GM04504 (cell line): ENCODE measurements at places on chromosomes 1 and 21.

GRCh38 chr21:44699502-44700001 lies 2.6 kb downstream of the KRTAP10-12 start:
- no peak for DNase-seq

GRCh38 chr1:9442278-9442846 lies 96.9 kb upstream of the SLC25A33 start:
- no peak for DNase-seq

GRCh38 chr1:164772635-164773034 lies 213.7 kb downstream of the PBX1 start:
- peak; percentile 84 for DNase-seq

DNA sequence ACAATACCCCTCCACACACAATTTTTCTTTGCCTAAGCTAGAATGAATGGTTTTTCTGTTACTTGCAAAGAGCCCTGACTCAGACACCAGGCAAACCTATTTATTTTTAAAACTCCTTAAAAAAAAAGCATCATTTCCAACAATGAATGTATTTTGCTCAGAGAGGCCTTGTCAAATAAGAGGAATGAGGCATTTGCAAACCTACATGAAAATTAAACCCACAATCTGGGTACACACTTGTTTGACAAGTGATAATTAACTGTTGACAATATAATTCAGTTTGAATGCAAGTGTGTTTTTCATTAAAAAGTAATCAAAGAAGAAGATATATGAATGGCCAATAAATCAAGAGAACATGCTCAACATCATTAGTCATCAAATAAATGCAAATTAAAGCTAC lies 339.5 kb downstream of the PTPRU start:
- DNase-seq = no peak

DNA sequence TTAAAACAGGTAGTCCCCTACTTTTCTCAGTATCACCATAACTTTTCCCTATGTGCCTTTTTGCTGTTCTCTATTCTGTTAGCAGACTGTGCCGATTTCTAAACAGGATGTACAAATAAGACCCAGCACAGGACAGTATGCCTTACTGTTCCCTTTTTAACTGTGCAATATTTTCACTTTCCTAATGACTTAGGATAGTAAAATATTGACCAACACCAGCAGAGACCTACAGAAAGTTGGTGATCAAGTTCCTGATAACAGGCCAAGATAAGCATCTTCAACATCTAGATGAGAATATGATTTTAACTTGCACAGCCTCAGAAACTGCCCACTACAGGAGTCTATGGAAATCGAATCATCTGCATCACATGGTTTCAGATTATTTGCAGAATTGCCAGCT lies 42.0 kb downstream of the ADSS2 start:
- DNase-seq = no peak

- no peak for DNase-seq
Observed at GRCh38 chr21:35644523-35644922, 415.8 kb downstream of the SETD4 start.

DNA sequence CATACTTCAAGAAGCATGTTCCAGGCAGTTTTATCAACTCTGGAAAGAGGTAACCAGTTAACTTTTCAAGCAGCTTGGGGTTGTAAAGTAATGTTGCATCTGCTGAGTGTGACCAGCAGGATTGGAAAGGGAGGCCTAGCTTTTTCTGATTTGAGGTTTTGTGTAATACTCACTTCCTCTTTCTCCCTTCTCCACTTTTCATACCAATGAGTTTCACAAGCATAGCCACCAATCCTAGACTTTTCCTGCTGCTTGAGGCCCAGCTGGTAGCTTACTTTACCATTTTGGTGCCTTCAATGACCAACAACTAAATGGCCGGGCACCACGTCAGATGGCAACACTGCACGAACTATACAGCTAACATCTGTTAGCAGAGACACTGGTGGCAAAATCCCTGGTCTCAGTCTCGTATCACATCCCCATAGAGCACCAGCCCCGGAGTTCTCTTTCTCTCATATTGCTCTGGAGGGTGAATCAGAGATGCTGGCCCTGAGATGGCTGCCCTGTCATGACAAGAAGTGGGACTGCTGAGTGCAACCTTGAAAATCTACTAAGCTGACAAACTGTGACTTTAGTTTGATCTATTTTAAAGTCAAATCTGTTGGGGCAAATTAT lies 14.8 kb upstream of the GPR88 start:
- DNase-seq = no peak

DNA sequence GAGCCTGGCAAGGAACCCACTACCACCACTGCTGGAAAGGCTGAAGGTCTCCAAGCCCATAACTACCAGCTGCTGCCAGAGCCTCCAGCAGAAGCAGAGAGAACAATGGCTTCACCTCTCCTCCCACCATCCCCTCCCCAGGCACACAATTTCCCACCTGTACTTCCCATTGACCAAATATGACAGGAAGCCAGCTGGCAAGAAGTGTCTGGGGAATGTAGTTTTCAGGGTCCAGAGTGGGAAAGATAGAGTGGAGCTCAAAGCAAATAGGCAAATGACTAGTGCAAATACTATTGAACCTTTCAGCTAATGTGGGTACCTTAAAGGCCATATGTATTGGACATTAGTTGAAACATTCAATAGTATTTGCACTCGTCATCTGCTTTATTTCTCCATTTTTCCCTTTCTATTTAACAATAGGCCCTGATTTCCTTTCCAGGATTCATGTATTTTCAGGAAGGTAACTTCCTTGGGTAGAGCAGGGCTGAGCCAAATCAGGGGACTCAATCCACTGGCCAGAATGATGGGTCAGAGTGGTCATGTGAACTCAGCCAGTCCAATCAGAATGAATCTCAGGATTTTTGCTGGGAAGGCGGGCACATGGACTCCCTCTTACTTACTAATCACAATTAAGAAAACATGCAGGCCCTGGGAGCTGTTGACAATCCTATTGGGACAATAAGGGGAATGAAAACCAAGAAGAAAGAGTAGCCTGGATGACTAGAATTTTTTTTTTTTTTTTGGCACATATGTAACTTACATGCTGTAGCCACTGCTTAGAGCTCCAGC lies 12.1 kb upstream of the NFYC start:
- no peak for DNase-seq

- peak; percentile 9 for DNase-seq
Observed at GRCh38 chr1:46408356-46409062, 14.4 kb downstream of the FAAH start.

DNA sequence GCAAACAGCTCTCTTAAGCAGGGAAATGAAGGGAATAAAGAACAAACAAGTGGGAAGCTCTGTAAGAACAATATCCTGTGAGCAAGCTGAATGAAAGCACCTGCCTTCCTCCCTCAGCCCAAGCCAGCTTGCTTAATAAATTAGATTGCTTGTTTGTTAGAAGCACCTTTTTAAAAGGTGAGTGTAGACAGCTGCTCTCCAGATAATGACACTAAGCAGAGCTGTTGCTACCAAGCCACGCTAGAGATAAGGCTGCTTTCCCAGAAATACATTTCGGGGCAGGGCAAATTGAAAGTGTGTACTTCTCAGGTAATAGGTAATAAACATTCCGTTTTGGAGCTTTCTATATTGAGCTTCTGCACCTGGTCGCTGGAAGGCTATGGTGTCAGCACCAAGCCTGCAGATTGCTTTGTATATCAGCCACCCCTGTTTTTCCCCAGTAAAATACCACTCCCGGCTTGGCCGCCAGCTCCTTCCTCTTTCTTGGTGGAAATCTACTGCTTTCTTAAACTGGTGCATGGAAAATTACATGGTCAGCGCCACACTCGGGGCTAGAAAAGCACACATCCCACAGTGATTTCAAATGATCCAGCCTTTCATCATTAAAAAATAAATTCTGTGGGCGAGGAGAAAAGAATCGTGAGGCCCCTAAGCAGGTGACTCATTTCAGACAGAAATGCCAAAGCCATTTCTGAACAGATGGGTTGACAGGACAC lies 151.3 kb downstream of the ETS2 start:
- no peak for DNase-seq

GRCh38 chr1:8937701-8938100 lies 8.0 kb upstream of the CA6 start:
- peak; percentile 3 for DNase-seq

DNA sequence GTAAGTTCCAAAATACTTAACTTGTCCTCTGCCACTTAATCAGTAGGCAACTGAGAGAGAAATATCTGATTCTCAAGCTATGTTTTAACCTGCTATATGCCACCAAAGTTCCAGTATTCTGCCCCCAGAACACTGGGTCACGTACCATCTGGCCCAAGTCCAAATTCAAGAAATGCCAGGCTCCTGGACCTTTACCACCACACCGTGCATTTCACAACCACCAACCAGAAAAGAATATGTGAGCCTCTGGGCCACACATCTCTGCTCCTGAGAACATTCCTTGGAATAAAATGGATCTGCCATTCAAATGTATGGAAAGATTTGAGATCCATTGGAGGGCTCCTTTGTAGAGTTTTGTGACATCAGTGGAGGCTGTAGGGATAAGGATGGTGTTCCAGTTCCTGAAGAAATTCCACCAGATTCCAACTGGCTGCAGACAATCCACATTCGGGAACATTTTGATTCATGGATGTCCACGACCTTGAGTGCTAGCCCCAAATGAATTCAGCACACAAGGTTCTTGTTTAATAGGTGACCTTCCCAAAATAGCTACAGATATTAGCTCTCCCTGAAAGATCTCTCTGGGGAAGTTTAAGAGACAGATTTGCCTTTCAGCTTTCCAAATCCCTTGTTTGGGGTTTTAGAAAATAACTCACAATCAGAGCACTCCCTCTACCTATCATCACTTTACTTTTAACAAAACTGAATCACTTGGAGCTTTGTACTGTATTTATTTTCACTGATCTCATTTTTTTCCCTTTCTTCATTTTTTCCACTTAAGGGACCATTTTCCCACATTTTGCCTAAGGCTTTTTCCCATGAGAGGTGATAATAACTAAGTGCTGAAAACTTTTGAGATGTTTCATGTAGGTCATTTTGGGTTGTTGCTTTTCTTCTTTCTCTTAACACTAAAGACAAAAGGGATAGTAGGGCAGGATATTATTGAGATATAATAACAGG lies 128.4 kb upstream of the ZC3H11B start:
- no peak for DNase-seq

DNA sequence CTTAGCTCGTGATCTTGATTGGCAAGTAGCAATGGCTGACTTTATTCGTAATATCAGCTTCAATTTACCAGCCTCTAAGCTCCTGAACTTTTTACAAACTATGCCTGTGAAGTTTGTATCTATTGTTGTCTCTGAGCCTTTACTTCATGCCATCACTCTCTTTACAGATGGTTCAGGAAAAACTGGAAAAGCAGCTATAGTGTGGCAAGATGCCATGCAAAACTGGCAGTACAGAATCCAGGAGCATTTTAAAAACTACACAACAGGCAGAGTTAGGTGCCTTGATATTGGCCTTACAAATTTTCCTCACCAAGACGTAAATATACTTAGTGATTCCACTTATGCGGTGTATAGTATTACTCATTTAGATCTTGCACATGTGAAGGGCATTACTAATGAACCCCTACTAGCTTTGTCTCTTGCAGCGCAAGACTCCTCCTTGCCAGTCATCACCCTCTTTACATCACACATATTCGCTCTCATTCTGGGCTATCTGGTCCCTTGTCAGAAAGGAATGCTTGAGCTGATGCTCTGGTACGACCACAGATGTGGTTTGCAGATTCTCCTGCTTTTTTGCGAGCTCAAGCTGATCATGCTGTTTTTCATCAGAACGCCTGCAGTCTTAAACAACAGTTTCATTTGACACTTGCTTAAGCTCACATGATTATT lies 36.3 kb downstream of the CLCA1 start:
- DNase-seq = no peak

DNA sequence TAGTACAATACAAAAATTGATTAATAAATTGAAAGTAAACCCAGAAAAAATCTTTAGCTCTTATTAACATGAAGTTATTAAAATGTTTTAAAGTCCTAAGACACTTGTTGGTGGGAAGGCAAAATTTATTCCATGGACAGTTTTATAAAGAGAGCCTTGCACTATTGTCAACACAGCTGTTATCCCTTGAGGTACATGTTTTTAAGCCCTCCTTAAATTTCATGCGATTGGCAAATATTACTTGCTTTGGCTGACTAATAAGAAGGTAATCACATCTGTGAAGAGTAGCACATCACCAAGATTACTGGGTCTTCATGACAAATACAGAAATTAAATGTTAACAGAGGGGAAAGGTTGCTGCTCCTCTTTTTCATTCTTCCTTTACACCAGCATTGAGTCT lies 611.1 kb downstream of the BRINP3 start:
- no peak for DNase-seq

- no peak for DNase-seq
Observed at GRCh38 chr1:178122283-178122682, 28.4 kb downstream of the RASAL2 start.

DNA sequence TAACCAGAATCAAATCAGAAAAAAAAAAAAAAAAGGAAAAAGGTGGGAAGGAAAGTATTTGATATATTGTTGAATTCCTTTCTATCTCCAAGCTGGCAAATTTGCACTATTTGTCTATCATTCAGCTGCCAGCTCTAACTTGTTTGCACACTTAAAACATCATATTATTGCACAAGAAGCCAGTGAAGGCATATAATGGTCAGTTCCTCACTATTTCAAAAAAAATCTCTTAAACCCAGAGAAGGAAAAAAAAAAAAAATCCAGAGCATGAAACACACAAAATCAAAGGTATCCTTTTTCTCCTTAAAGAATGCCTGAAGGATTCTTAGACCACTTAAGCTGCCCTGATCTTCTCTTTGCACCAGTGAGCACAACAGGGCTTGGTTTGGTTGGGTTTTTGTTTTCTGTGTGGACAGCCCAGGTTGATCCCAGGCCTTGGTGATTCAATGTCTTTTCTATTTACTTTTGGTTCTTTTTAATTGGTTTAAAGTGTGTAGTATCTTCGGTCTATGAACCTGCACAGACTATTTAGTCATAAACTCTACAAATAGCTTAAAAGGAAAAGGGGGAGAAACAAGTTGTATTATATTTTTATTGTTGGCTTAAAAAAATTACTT lies 40.2 kb downstream of the DUSP10 start:
- DNase-seq = no peak

DNA sequence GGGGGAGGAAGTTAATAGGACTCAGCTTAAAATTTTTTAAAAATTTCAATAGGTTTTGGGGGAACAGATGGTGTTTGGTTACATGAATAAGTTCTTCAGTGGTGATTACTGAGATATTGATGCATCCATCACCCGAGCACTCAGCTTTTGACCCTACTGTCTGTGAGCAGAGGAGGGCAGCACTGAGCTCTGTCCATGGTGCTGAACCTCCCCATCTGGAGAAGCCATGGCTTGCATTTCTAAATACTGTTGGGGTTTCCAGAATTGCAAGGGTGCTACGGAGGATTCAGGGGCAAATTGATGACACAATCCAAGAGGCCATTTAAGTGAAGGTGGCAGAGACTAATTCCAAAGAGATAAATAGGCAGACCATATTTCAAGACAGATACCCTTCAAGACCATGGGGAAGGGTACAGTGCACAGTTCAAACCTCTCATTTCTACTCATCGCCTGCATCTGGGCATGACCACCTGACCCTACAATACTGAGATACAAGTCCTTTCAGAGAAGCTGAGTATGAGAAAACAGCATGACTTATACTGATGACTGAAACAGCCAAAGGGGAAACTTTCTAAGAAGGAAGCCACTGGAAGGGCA lies 17.2 kb downstream of the SYT2 start:
- DNase-seq = peak; percentile 38

DNA sequence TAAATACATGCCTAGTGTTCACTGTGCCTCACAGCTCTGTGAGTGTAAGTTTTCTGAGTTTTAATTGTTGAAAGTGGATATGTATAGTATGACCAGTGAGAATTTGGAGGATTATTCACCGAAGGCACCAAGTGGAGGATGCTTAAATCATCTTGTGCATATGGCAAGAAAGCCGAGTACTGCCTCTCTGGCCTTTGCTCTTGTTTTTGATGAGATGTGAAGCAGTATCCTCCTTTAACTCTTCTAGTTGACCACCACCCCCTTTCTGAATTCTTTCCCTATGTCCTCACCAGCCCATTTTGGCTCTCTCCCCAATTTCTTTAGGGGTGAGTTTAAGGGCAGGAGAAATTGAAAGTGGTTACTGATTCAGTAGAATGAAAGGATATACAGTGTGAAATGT lies 130.4 kb downstream of the SYT2 start:
- peak; percentile 84 for DNase-seq
